SK-MEL-5 (cell line): ENCODE measurements at places on chromosomes 5 and 9.

- peak; percentile 75 for DNase-seq
Measured at GRCh38 chr9:122251351-122251750, 13.3 kb downstream of the RBM18 start.

DNA sequence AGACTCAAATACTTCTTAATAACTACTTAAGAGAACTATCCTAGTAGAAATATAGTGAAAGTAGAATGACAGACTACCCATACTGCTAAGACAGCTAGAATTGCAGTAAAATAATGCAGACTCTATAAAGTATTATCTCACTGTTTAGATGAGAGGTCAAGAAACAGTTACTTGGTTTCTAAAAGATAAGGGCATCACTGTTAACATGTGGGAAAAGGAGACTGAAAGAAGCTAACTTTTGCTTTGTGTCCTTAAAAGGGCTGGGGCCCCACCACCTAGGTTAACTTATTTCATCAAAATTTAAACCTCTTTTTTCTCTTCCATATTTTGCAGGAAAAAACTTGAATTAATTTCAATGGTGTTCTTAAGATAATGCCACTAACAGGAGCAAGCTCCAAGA is 204.3 kb downstream of the CNTLN start:
- no peak for DNase-seq

GRCh38 chr5:119301906-119302305 is 53.9 kb upstream of the TNFAIP8 start:
- DNase-seq = no peak

- no peak for DNase-seq
Measured at GRCh38 chr9:33437205-33437604, 10.2 kb downstream of the AQP3 start.

DNA sequence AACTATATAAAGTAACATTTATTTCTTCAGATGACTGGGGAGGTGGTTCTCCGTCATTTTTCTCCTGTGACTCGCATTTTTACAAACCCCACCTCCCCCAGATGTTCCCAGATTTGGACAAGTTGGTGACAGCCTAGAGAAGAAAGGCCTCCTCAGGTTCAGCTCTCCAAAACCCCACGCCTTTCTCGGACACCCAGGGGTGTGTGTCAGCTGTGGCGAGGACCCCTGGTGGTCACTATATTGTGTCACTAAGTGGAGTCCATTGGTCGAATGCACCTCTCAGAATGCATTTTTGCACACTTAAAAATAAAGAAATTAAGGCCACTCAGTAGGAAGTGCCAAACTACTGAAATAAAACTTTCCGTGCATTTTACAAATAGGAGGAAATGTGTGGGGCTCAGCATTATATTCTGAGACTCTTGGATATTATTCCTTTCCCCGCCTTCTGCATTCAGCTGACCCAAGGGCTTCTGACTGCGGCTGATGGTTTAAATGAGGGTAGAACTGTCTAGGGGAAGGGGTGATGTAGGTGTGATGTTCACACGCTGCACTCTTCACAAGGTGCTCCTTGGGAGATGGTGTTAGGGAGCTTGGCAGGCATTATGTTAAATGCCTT is 47.6 kb downstream of the ACO1 start:
- DNase-seq = peak; percentile 49

GRCh38 chr5:14341571-14342230 is 198.6 kb downstream of the TRIO start:
- no peak for DNase-seq

DNA sequence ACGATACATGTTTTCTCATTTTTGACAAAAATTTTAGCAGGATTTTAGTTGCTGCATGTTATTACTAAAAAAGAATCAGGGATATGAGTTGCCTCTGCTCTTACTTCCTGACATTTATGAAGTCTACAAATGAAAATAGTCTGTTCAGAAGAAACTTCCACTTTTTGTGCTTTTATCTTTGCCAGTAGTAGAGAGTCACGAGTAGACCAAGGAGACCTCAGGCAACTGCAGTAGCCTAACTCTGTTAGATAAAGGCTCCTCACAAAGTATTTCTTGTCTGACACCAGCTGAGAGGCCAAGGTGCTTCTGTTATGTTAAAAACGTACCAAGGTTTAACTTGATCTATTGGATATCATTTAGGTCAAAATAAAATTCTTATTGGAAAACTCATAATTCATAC is 333.9 kb downstream of the NR2F1-AS1 start:
- peak; percentile 17 for DNase-seq

DNA sequence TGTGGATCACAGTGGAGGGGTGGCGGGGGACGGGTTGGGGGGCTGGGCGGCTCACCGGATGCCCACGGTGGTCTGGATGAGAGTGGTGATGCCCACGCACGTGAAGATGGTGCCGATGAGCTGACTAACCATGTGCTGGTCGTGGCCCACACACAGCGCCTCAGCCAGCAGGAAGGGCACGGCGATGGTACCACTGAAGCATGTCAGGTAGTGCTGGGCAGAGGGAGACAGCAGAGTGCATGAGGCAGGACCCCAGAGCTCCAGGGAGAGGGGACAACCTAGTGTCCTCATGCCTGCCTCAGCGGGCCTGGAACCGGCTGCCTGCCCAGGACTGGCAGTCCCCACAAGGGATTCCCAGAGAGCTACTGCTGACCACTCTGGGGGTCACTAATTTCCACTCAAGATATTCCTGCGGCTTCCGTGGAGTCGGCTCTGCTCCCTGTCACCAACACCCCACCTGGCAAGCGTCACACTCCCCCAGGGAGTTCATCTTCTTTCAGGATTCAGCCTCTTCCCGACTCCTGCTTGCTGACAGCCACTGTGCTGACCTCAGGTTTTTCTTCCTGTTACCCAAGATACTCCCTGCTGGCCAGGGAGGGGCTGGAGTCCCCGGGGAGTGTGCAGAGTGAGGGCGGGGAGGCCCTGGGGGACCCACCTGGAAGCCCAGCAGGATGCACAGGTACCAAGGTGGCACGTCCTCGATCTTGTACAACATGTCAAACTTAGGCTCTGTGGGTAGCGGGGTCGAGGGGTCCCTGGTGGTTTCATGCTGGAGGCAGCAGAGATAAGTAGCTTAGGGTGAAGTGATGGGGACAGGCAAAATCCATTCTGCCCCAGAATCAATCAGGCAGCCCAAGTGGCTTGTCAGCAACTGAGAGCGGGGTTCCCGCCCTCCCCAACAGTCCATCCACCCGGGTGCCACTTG is 998 bp downstream of the SLC23A1 start:
- DNase-seq = no peak

- DNase-seq = no peak
Measured at GRCh38 chr9:113350107-113350661, 843 bp downstream of the BSPRY start.

GRCh38 chr9:80648336-80648735 is 1041.0 kb downstream of the TLE1 start:
- DNase-seq = no peak
